ENCODE measurements at places on chromosomes 2 and 18.
A peak's percentile ranks its signal among the peaks of the same experiment; 100 is the strongest.

GRCh38 chr2:227164763-227165291 is 403 bp downstream of the COL4A3 start:
- peak; percentile 42 for DNase-seq

DNA sequence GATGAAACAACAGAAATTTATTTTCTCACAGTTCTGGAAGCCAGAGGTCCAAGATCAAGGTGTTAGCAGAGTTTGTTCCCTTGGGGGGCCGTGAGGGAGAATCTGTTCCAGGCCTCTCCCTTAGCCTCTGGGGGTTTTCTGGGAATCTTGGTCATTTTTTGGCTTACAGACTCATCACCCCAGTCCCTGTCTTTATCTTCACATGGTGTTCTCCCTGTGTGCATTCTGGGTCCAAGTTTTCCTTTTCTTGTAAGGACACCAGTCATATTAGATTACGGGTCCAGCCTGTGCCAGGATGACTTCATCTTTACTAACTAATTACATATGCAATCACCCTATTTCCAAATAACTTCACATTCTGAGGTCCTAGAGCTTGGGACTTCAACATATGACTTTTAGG is 292.5 kb upstream of the TRIB2 start:
- DNase-seq: no peak

- no peak for DNase-seq
Measured at GRCh38 chr2:110848519-110849030, 116.2 kb downstream of the ACOXL start.

DNA sequence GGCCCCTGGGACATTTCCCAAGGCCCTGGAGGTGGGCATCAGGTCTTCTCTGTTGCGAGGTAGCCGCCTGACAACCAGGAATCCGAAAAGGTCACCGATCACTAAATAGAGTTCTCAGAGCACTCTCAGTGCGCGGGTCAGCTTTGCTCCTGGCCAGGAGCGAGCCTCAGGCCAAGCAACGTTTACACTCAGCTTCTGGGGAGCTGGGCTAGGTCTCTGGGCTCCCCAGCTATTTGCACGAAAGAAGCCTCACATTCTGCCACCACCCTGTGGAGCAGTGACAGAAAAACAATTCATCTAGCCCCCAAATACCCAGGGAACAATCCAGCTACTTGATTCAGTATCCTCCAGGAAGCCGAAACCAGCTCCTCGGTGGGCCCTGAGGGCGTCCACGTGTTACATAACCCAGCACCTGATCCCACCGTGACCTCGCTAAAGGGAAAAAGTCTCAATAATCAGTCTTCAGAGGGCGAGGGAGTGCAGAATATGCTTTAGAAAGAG is 3.3 kb downstream of the SH3BP4 start:
- no peak for DNase-seq

GRCh38 chr2:26033270-26033817 is 540 bp upstream of the RAB10 start:
- DNase-seq: peak; percentile 93

DNA sequence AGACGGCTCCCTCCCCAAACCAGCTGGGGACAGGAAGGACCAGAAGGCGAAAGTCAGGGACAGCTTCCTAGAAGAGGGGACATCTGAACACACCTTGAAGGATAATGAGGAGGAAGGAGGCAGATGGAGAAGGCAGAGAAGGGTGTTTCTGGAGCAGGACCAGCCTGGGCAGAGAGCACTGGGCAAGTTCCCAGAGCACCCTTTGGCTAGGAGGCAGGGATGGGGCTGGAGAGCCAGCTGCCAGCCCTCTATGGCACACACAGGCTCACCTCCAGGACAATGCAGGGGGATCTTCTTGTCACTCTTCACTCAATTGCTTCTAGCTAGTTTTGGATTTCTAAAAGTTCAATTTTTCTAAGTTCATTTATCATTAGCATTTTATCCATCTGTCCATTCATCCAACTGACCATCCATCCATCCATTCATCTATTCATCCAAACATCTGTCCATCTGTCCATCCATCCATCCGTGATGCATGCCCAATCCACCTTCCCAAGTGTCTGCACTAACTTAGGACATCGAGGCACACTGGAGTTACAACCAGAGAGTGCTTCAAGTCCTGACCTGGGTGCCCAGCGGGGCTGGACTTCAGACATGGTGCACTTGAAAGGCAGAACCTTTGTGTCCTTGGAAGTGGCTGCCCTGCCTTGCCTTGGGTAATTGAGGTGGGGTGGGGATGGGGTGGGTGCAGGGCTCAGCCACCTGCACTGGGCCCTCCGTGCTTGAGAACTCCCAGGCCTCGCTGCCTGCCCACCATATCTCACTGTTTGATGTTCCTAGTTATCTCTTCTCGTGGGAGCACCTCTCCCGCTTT is 42.5 kb downstream of the INHBB start:
- no peak for DNase-seq

DNA sequence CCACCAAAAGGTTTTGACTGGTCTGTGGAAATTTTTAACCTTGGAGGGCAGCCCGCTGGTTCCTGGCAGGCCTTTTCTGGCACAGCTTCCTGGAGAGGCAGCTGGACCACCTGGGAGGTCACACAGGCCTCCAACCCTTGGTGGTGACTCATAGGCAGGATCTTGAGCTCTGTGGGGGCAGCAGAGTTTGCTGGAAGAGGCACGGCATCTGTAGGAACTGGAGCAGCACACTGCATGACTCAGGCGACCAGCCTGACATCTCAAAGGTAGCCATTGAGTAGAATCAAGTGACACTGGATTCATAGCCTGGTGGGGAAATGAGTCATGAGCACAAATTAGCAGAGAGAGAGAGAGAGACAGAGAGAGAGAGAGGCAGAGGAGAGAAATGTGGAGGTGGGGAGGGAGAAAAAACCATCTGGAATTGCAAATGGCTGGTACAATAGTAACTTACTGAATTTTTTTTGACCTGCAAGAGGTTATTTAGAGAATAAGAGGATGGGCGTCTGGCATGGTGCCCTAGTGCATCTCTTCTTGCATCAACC is 57.4 kb downstream of the TRPM8 start:
- DNase-seq: no peak

- DNase-seq: no peak
Measured at GRCh38 chr18:79047556-79048244, 21.5 kb upstream of the ATP9B start.

GRCh38 chr2:80475970-80476369 is 171.4 kb upstream of the LRRTM1 start:
- DNase-seq: no peak

DNA sequence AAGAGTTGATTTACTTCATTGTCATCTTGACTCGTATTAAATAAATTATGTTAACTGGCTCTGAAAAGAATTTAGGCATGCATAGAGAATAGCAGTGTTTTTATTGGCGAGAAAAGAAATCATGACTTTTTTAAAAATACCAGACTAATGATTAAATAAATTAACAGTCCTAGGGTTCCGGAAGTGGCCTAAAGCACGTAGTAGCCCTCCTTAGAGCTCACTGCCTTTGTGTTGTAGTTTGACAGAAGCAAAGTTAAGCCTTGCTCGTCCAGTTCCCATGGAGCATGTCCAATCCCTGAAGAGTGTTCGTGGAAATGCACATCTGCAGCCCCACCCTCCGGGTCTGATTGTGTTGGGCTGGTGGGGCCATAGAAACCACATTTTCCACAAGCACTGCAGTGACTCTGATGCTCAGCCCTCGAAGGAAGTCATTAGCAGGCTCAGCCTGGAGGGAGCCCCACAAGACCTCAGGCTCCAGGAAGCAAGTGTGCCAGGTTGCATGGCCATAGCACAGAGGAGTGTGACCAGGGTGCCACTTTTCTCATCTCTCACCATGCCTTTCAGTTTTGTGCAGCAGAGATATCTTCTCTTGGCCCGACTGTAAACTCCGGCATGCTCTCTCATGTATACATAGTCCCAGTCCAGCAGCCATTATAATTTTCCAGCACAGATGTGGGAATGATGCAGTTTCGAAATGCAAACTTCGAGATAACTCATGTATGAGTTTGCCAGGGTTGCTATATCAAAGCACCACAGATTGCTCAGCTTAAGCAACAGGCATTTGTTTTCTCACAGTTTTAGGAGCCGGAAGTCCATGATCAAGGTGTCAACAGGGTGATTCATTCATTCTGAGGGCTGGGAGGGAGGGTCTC is 188.6 kb upstream of the SH3BP4 start:
- DNase-seq: no peak

DNA sequence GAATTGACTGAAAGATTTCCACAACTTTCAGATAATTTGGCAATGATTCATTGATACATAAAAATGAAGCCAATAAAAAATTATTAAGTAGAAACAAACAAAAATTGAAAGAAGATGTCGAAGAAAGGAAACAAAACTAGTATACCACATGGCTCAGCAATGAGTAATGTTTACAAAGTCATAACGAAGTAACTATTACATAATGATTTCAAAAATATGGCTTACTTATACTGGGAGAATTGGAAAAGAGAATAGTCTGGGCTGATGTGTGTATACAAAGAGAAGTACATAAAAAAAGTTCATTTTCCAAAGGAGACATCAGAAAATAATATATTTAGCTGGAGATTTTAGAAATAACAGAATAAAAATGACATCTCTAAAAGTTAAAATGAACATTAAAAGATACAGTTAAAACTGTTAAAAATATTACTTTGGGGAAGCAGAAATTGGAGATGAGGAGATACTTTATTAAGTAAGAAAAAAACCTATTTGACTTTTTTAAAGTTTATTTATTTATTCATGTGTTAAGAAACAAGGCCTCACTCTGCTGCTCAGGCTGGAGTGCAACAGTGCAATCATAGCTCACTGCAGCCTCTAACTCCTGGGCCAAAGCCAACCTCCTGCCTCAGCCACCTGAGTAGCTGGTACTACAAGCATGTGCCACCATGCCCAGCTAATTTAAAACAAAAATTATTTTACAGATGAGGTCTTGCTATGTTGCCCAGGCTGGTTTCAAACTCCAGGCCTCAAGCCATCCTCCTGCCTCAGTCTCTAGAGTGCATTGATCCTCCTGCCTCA is 409.7 kb upstream of the PIK3C3 start:
- DNase-seq: no peak

GRCh38 chr18:59900222-59901128 is 679 bp downstream of the PMAIP1 start:
- DNase-seq: peak; percentile 60

GRCh38 chr2:54020793-54021414 is 50.1 kb upstream of the PSME4 start:
- DNase-seq: no peak

DNA sequence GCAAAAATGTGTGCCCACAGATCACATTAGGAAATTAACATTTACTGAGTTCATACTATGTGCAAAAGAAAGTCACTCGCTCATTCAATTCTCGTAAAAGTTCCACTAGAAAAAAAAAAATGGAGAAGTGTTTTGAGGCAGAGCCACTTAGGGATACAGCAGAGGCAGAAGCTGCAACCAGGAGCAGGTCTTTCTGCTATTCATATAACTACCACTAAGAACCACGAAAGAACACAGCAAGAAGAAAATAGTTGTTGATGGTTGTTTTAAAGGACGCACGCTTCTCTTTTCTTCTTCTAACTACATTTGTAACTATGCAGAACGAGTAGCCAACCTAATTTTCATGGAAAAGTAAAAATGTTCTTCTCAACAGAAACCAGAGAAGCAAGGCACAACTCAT is 45.0 kb downstream of the ROCK2 start:
- DNase-seq: no peak

DNA sequence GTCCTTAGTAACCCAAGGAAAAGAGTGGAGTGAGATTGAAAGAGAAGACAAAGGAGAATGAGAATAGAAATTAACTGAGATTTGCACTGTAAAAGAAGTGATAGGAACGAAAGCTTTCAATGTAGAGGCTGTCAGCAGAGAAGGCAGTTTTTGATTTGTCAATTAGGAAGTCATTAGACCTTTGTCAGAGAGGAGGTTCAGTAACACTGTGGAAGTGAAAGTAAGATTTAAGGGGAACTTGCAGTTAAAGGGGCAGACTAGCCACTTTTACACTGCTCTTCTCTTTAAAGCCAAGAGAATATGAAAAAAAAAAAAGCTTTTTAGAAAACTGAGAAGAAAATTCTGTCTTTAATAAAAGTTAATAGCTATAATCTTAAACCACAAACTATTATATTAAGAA is 11.5 kb upstream of the KYNU start:
- DNase-seq: no peak

DNA sequence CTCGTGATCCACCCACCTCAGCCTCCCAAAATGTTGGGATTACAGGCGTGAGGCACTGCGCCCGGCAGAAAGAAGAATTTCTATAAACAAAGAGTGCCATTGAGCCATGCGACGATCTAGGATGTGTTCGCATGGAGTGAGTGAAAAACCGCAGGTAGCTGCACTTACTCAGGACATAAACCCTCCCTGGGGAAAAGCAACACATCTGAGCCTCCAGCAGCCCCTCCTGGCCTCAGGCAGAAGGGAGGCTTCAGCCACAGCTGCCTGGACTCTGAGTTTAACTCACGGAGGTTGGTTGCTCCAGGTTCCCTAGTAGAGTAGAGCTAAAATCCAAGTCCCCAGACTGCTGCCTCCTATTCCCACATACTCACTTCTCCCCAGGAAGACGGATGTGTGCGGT is 11.3 kb upstream of the STK25 start:
- no peak for DNase-seq

GRCh38 chr2:199467066-199467822 is 9.5 kb upstream of the SATB2 start:
- peak; percentile 64 for DNase-seq

- no peak for DNase-seq
Measured at GRCh38 chr2:127940641-127941040, 54.9 kb upstream of the AMMECR1L start.

DNA sequence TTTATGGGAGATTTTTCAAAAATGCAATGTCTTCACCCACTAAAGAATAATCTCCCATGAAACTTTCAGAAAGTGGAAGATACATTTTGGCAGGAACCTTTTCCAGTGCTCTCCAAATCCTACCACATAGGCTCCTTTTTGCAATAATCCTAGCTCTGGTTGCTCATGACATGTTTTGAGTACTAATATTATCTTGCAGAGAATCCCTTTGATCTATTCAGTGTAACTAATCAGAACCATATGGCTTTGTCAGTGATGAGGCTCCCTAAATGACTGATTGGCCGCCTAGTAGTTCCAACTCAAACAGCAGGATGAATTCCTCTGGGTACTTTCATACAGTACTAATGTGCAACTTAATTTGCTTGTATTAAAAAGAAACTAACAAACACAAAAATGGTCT is 544.0 kb upstream of the FAM98A start:
- DNase-seq: no peak

DNA sequence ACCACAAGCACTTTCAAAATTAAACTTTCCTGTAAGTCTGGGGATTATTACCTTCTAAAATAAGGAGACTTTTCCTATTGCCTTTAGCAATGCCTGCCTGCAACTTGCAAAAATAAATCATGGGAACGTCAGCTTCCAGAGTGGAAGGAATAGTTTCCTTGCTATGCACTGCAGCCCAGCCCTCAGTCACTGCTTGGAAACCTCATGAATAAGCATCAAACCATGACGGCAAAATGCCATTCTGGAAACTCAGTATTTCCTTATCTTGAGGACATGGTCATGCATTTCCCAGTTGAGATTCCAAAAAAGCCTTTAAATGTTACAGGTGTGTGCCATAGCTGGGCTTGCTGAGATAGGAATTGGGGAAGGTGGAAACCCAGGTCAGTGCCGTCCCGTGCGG is 84.2 kb upstream of the OTOS start:
- DNase-seq: no peak

- no peak for DNase-seq
Measured at GRCh38 chr2:50769406-50770181, 262.3 kb downstream of the NRXN1 start.

- no peak for DNase-seq
Measured at GRCh38 chr2:86305195-86305914, 32.1 kb downstream of the REEP1 start.

GRCh38 chr2:116411211-116411610 is 1403.3 kb upstream of the DDX18 start:
- no peak for DNase-seq

GRCh38 chr18:79871026-79871390 is 73.3 kb downstream of the KCNG2 start:
- DNase-seq: no peak
